KBM-7 (cell line): ENCODE measurements at places on chromosomes 1 and 21.

- peak; percentile 33 for DNase-seq
Observed at GRCh38 chr1:153771841-153772593, 3.2 kb upstream of the SLC27A3 start.

- no peak for DNase-seq
Observed at GRCh38 chr1:11174261-11174942, 14.8 kb upstream of the ANGPTL7 start.

- DNase-seq = no peak
Observed at GRCh38 chr1:110286564-110286963, 52.6 kb upstream of the RBM15 start.

DNA sequence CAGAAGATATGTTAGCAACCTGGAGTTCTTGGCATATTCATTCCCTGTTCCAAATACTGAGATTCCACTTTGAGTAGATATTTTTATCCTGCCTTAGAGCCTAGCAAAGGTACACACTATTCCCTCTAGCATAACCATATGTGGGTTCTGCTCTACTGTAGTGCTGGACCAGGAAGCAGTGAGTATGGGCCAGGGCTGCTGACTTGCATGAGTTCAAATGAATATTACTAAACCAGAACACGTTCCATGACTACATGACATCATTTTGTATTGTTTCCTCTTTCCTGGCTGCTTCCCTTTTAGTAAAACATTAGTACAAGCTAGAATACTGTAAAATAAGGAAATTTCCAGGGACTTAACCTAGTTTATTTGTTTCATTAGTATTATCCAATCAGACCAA lies 41.1 kb downstream of the TNFSF18 start:
- no peak for DNase-seq

- no peak for DNase-seq
Observed at GRCh38 chr1:66000033-66000637, 207.4 kb downstream of the PDE4B start.

DNA sequence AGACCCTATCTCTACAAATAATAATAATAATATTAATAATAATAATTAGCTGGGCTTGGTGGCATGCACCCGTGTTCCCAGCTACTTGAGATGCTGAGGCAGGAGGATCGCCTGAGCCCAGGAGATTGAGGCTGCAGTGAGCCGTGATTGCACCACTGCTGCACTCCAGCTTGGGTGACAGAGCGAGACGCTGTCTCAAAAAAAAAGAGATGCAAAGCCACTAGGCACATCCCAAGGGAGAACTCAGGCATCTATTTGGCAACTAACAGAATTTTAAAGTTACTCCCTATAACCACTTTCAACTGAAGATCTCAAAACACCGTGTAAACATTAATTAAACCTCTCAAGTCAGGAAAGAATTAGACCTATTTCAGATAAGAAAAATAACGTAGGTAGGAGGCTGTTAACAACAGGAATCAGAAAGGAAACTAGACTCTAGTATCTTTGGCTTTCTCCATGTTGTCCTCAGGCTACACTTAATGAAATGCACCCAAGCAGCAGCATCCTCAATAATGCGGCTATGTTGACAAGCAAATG lies 3.7 kb downstream of the RNF19B start:
- DNase-seq = no peak

GRCh38 chr1:27966402-27967105 lies 6.8 kb downstream of the XKR8 start:
- no peak for DNase-seq

DNA sequence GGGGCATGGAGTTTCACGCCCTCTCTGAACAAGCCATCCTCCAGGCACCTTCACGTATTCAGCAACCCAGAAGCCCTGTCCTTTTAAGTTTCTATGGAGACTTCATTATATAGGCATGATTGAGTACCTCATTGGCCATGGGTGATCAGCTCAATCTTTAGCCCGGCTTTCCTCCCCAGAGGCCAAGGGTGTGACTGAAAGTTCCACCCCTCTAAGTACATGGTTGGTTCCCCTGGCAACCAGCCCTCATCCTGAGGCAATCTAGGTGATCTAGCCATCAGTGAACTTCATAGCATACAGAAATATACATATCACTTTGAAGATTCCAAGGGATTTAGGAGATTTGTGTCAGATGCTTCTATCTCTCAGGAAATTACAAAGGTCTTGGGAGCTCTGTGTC lies 21.3 kb upstream of the DHX9 start:
- no peak for DNase-seq

- DNase-seq = no peak
Observed at GRCh38 chr21:26005464-26005863, 165.1 kb downstream of the APP start.
